ENCODE measurements at places on chromosomes 11 and 22.

- no peak for DNase-seq
Observed at GRCh38 chr11:9525116-9525515, 48.4 kb upstream of the WEE1 start.

DNA sequence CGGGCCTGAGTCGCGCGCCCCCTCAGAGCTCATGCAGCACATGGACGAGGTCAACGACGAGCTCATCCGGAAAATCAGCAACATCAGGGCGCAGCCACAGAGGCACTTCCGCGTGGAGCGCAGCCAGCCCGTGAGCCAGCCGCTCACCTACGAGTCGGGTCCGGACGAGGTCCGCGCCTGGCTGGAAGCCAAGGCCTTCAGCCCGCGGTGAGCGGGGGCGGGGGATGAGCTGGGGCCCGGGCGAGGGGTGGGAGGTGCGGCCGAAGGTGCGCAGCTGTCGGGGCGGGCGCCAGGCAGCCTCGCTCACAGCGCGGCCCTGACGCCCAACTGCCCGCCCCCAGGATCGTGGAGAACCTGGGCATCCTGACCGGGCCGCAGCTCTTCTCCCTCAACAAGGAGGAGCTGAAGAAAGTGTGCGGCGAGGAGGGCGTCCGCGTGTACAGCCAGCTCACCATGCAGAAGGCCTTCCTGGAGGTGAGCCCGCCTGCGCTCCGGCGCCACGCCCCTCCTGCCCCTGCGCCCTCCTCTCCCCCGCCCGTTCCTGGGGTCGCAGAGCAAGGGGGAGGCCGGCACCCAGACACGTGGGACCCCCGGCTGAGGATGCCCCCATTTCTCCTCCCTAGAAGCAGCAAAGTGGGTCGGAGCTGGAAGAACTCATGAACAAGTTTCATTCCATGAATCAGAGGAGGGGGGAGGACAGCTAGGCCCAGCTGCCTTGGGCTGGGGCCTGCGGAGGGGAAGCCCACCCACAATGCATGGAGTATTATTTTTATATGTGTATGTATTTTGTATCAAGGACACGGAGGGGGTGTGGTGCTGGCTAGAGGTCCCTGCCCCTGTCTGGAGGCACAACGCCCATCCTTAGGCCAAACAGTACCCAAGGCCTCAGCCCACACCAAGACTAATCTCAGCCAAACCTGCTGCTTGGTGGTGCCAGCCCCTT, 20.5 kb downstream of the EPS8L2 start:
- DNase-seq: peak; percentile 71

GRCh38 chr11:76577226-76577920, 93.2 kb downstream of the LRRC32 start:
- DNase-seq: peak; percentile 54

DNA sequence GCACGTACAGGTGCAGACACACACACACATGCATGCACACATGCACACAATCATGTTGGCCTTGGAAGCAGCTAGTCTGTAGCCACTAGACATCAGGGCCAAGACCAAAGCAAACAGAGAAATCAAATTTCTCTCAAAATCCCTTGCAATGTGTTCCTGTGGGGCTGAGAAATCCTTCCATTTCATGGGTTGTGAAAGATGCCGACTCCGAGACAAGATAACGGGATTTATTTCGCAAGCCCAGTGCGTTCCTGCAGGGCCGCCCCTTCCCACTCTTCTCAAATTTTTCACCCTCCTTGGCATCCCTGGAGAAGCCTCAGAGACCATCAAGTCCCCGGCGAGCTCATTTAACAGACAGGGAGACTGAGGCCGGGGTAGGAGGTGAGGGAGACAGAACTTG, 366.7 kb downstream of the MN1 start:
- no peak for DNase-seq

- no peak for DNase-seq
Observed at GRCh38 chr22:38040953-38041759, 16.0 kb upstream of the PICK1 start.

GRCh38 chr11:45662665-45663485, 2.5 kb downstream of the CHST1 start:
- peak; percentile 88 for DNase-seq

GRCh38 chr11:92627615-92628256, 341.7 kb upstream of the MTNR1B start:
- peak; percentile 9 for DNase-seq

DNA sequence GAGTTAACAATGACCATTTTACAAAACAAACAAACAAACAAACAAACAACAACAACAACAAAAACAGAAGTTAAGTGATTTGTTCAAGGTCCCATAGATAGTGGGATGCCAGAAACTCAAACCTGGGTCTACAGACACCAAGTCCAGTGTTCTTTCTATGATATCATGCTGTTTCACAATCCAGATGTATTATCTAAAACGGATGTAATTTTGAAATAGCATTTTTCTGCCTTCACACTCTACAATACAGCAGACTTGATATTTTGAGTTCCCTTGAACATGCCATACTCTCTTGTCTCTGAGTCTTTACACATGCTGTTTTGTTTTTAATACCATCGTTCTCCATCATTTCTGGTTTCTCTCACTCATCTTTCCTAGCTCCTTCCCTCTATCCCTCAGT, 104.5 kb downstream of the RELT start:
- DNase-seq: no peak

- DNase-seq: no peak
Observed at GRCh38 chr22:41700108-41700364, 733 bp downstream of the MEI1 start.
